ENCODE measurements at places on chromosomes 7 and 10.

- no peak for DNase-seq
Measured at GRCh38 chr10:2300231-2300630, 562.9 kb upstream of the ADARB2 start.

GRCh38 chr7:123979876-123980275 lies 53.0 kb downstream of the TMEM229A start:
- DNase-seq, result no peak

- no peak for DNase-seq
Measured at GRCh38 chr7:33614357-33615117, 290.8 kb upstream of the BMPER start.

- no peak for DNase-seq
Measured at GRCh38 chr10:130954326-130954905, 357.1 kb downstream of the TCERG1L start.

DNA sequence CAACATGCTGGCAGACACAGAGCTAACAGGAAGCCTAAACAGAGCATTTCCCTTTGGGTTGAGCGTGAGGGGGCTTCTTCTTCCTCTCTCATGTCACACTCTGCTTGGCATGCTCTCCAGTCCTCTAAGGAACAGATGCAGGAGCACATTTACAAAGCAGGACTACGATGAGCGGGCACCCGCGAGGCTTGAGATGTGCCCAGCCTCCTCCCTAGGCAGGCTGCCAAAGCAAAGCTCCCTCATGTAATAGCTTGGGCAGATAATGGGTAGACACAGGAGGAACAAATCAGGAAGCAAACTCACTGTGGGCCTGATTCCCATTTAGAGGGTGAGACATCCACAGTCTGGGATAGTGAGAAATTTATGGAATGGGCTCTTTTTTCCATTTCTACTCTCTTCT lies 519.1 kb downstream of the NRG3 start:
- no peak for DNase-seq

DNA sequence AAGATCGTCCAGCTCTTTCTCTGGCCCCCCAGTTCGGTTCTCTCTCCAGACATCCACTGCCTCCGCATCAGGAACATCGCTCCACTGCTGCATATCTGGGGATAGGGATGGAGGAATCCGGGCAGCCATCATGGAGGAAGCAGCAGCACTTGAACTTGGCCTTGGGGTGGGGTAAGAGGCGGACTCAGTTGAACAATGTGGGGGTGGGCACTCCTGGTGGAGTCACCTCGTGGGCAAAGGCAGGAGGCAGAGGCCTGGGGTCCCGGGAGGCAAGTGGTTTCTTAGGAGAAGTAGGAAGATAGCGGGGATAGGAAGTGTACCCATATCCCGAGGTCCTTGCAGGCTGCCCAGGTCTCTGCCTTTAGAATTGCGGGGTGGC lies 98.3 kb downstream of the CHST15 start:
- DNase-seq, result no peak

DNA sequence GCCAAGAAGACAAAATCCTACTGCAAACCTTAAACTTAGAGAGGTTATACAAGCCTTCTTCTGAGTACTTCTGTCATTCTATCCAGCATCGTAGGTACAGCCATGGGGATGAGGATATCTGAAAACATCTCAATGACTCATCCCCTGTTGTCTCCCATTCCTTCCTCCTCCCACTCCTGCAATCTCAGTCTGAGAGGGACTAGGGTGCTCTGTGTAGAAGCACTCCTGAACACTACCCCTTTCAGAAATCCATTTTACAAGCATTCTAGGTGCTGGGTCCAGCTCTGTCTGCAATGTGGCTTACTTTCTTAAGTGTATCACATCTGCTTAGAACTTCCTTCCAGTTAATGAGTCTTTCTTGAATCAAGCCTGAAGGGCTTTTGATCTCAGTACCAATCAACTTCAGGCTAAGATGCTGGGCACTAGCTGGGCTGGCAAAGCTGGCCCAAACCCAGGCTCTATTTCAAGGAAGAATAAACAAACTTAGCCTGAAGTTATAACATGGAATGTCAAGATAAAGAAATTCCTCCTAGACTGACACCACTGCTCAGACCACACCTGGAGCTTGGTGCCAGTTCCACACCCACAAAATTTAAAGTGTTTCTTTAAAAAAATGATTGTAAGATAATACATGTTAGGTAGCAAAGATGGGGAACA lies 270.3 kb upstream of the AOAH start:
- DNase-seq, result no peak

GRCh38 chr7:100472854-100473499 lies 6.0 kb downstream of the TSC22D4 start:
- DNase-seq, result peak; percentile 32

GRCh38 chr7:36814311-36814710 lies 90.0 kb upstream of the AOAH start:
- DNase-seq, result no peak

DNA sequence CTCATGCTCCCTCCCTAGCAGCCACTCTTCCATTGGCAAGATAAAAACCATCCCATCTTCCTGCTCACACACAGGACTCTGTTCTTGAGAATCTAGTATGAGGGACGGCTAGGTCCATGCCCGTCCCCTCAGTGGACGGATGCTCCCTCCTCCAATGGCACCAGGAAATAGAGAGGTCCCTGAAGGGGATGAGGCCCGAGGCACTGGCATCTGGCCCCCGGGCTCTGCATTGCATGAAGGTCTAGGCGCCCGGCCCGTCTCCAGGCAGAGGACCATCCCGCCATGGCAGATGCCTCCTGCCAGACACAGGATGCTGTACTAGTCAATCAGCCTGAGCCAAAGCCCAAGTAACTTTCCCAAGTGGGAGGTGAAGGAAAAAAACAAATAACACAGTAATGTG lies 15.0 kb downstream of the PRKAG2 start:
- no peak for DNase-seq

DNA sequence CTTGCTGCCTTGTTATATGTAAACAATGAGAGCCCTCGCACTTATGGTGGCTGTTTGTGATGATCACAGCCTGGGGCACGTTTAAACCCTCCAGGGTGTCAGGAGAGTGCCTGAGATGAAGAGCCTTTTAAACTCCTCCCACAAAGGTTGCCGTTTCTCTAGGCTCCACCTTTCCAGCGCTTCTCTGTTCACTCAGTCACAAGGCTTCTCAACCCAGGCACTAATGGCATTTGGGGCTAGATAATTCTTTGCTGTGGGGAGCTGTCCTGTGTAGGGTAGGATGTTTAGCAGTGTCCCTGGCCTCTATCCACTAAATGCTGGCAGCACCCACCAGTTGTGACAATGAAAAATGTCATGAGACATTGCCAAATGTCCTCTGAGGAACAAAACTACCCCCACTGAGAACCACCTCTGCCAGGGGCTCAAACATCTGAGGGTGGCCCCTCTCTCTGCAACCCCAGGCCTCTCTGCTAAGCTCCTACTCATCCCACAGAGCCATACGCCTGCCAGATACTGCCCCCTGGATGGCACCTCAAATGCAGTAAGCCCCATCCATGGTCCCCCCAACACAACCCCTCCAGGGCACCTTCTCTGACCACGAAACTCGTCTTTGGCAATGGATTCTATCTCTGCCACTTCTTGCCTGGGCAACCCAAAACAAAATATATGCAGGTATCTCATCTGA lies 144.3 kb upstream of the ZMIZ1 start:
- no peak for DNase-seq

- no peak for DNase-seq
Measured at GRCh38 chr7:81811956-81812865, 42.4 kb upstream of the HGF start.

GRCh38 chr7:106768324-106768751 lies 96.7 kb upstream of the PIK3CG start:
- DNase-seq, result peak; percentile 53

GRCh38 chr10:34397324-34397723 lies 417.8 kb downstream of the PARD3 start:
- DNase-seq, result peak; percentile 74

DNA sequence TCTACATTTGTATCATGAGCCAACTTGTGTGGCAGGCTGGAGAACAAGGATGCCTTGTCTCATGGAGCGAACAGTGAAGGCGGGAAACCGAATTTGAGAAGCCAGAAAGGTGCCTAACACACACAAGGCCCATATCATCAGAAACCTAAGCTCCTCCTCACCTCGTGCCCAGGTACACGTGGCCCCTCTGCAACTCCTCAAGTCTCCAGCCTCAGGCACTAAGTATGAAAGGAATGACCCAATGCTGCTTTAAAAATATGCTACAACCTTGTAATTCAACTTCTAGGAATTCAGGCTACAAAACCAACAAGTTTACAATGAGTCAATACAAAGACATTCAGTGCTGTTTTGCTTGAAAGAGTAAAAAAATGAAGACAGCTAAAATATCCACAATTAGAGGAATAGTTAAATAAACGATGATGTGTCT lies 95.7 kb downstream of the CDK6 start:
- peak; percentile 88 for DNase-seq

DNA sequence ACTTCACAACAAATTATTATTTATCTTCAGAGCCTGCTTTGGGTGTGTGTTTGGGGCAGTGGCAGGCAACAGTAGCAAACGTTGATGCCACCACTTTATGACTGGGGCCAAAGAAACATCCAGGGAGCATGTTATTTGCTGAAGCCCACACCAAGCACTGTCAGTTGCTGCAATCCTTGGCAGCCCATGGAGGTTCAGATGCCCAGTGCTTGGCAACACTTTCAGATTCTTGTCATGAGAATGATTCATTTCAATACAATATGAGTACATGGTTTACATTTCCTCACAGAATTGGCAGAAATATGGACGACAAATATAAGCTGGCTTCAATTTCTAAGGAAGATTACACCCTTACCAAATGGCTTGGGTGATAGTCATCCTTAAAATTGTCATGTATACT lies 46.5 kb upstream of the GLI3 start:
- peak; percentile 26 for DNase-seq

DNA sequence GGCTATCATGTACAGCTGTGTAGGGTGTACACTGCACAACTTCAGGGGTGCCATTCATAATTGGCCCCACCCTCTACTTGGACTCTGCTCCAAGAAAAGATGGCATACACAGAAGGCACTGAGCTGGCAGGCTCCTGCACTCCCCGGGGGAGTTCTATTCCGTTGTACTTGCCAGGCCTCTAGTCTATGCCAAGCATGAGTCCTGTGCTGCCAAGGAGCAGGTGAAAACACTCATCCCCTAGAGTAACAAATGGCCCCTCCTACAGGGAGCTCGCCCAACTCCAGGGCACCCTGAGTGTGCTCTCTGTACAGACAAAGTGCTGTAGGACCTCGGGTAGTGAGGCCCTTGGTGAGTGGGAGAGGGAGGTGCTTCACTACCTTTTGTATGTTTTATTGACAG lies 127.2 kb downstream of the SLIT1 start:
- DNase-seq, result no peak

GRCh38 chr7:28346256-28346655 lies 66.1 kb upstream of the CREB5 start:
- DNase-seq, result no peak

DNA sequence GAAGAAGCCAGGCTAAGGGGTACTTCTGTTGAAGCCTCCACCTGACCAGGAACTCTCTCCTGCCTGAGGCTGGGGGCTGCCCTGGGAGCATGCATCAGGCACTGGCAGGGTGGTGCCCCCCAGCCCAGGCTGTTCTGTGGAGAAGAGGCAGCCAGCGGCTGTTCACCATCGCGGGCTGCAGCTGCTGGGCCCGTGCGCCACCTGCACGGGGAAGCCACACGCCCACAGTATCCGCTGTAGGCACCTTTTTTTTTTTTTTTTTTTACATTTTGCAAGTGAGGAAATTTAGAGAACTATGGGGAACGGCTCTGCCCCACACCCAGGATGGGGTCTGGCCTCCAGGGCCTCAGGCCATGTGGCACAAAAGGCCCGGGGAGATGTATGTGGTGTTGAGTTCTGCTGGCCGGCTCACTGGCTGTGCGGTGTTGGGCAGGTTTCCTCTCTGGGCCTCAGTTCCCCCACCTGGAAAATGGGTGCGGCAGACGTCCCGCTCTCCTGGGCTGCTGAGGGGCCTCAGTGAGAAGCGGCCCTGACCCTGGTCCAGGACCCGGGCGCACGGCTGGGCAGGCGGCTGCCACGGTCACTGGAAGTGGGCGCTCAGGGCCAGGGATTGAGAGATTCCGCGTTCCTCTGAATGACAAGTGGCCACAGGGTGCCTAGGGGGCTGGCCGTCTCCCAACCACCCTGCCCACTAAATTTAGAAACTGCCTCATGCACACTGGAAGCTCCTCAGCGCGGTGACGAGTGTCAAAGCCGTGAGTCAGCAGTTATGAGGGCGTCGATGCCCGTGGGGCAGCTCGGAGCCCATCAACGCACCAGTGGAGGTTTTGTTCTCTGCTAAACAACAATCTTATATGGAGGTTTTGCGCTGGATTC lies 8.8 kb upstream of the INTS1 start:
- peak; percentile 67 for DNase-seq

GRCh38 chr7:37532636-37533035 lies 84.0 kb upstream of the ELMO1 start:
- DNase-seq, result no peak

DNA sequence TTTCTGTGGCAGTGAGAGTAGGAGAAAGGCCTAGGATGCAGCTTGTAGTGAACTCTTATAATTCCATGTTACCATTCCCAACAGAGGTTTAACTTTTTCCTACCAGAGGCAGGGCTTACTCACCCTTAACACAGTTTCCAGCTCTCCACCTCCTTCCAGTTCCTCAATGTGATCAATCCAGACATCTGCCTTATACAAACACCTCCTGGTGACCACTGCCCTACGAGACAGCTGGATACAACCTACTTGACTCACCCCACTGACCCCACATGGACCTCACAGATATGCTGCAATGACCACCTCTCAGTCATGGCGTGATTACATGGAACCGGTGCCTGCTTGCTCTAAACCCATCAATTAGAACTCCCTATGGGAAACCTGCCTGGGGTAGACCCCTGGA lies 326.5 kb downstream of the TNS3 start:
- no peak for DNase-seq

DNA sequence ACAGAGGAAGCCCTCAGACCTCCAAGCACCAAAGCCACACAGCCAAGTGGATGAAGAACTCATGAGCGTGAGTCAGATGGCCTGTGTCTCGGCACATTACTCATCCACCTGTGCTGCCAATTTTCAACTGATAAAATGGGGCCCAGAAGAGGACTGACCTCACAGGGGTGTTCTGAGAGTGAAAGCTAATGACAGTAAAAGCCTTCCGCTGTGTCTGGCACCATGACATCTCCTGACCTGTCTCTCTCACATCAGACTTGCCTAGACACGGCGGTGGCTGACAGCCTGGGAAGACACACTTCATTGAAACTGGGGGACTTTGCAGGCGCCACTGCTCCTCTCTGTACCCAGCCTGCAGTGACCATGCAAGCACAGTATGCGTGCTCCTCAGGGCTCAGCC lies 8.3 kb upstream of the SLC18A3 start:
- DNase-seq, result no peak

- DNase-seq, result no peak
Measured at GRCh38 chr10:129094861-129095260, 372.2 kb upstream of the MGMT start.

GRCh38 chr7:131431289-131431688 lies 103.6 kb downstream of the MKLN1 start:
- peak; percentile 38 for DNase-seq

GRCh38 chr7:130364451-130364850 lies 15.8 kb upstream of the CPA1 start:
- DNase-seq, result no peak

DNA sequence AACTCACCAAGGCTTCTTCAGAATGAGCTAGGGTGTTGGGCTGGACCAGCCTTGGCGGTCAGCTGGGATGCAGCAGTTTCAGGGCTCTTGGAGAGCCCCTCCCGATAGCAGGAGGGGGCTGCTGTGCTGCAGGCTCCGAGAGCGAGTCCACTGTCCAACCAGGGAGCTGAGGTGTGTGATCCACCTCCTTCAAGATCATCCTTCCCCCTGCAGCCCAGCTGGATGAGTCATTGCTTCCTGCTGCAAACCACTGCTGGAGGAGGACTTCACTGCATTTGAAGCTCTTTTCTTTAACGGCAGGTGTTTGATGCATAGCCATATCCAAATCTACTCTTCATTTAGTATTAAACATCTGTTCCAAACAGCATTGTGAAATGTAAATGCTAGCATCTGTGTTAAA lies 54.2 kb upstream of the EBF3 start:
- DNase-seq, result peak; percentile 53

Data from AG10803 (cell line).